AG04450 (cell line): ENCODE measurements at places on chromosomes 7 and 10. TPM values are rescaled to one million over a fixed set of nuclear protein-coding genes. Genes with fewer than 3 reads are reported as not detected.

RBM48 gene
- 5.7 and 7.3 TPM in 2 replicates for polyA plus RNA-seq

GRCh38 chr10:100895346-100895745 lies 17.4 kb upstream of the SLF2 start:
- DNase-seq, result no peak

DNA sequence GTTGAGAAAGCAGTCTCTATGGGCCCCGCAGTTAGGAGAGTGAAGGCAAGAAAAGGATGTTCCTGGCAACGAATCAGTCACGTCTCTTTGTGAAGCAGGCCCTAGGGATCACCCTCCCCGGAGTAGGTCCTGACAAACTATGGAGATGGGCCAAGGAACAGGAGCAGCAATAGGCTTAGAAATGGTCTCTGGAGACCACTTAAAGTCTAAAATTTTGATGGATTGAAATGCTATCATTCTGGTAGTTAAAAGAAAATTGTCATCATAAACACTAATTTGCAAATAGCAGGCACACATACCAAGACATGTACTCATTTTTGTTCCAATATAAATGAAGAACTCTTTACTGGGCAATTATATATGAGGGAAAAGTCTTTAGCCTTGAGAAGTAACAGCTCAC lies 123.5 kb downstream of the ITGB8 start:
- no peak for DNase-seq

- DNase-seq, result no peak
Observed at GRCh38 chr10:126842356-126842755, 62.9 kb upstream of the DOCK1 start.

DNA sequence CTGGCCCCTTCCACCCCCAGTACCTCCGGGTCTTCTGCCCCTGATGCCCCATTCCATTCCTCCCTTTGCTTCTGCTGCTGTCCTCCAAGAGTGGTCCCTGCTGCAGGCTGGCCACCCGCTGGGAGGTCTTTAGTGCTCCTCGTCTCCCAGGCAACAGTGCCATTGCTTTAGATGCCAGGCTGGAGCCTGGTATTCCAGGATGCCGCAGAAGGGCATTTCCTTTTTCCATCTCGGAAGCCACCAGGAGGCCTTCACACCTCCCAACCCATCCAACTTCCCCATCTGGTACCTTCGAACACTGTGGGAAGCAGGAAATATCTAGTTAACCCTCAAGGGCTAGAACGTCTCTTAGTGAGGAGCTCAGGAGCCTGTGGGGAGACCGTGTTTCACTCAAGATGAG lies 92.9 kb upstream of the DUSP5 start:
- no peak for DNase-seq

GRCh38 chr10:86263209-86263608 lies 103.4 kb downstream of the GRID1 start:
- DNase-seq, result no peak
